WTC11 (cell line): ENCODE measurements at places on chromosomes 3 and 15.

DNA sequence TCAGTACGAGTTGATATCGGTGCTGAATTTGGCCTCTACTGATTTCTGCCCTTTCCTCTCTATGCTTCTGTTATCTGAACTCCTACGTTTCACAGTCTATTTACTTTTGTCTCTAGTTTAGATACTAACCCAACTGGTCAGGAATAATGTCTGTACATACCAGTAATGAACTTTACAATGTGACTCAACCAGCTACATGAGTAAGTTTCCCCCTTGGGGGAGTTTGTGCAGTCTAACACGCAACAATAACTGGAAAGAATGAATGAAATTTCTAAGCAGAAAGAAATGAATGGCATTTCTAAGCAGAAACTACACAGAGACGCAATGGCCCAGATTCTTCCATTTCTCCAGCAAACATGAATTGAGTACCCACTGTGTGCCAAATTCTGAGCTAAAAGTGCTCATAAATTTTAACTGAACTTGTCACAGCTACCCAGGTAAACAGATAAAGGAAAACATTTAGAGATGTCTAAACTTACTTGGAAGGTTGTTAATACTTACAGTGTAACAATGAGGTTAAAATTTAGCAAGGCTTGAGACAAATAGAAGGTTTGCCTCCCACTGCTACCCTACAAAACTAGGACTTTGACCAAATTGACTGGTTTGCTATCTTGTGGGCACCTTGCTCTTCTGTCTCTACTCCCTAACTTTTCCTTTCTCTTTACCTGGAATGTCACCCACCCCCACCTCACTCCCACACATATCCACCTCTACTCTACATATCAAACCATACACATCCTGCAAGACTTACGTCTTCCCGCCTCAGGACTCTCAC is 11.6 kb downstream of the UPK1B start:
- DNase-seq = no peak

DNA sequence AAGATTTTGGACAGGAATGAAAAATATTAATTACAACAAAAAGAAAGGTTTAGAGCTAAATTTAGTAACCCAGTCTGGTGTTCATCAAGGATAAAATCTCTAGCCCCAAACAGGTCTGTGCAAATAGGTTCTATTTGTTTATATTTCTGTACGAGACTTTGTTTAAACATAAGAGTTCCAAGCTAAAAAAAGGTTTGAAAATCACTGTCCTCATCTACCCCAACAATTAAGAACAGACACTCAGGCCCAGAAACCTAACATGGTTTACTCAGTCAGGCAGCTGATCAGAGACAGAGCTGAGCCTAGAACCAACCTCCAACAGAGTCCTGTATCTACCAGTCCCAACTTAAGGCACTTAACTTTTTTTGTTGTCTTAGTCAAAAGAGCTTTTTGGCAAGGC is 49.3 kb downstream of the SNX4 start:
- no peak for DNase-seq

GRCh38 chr3:117435506-117435905 is 725.9 kb downstream of the TUSC7 start:
- no peak for DNase-seq

GRCh38 chr3:63964681-63965485 is 52.7 kb upstream of the SCAANT1 start:
- DNase-seq = no peak

GRCh38 chr3:38618343-38618742 is 31.1 kb downstream of the SCN5A start:
- no peak for DNase-seq
